ENCODE measurements at places on chromosomes 1 and 21.

DNA sequence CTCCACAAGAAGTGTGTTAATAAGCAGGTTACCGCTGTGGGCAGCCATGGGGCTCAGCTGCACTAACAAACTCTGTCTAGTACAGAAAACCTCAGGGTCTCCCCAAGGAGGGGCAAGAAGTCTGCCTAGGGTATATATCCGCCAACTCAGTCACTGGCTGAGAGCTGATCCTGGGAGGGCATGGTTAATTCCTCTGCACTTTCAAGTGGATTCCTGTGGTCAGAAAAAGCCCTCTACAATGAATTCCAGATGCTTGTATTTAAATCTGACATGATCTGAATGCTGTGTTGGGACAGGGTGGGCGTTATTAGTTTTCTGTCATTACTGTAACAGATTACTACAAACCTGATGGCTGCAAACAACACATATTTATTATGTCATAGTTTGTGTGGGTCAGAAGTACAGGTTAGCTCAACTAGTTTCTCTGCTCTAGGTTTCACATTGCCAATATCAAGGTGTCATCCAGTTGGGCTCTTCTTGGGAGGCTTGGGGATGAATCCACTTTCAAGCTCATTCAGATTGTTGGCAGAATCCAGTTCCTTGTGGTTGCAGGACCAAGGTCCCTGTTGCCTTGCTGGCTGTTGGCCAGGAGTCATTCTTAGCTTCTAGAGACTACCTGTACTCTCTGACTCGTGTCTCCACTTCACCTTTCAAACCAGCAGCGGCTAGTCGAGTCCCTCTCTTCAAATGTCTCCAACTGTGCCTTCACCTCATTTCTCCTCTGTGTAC lies 8.0 kb upstream of the SELE start:
- DNase-seq = no peak

- DNase-seq = no peak
These were observed 222.7 kb downstream of the TM2D1 start for GRCh38 chr1:61501971-61502916.

GRCh38 chr1:53787655-53788054 lies 48.7 kb upstream of the GLIS1 start:
- no peak for DNase-seq

- no peak for DNase-seq
These were observed 5.4 kb upstream of the ZNF648 start for GRCh38 chr1:182066934-182067333.

DNA sequence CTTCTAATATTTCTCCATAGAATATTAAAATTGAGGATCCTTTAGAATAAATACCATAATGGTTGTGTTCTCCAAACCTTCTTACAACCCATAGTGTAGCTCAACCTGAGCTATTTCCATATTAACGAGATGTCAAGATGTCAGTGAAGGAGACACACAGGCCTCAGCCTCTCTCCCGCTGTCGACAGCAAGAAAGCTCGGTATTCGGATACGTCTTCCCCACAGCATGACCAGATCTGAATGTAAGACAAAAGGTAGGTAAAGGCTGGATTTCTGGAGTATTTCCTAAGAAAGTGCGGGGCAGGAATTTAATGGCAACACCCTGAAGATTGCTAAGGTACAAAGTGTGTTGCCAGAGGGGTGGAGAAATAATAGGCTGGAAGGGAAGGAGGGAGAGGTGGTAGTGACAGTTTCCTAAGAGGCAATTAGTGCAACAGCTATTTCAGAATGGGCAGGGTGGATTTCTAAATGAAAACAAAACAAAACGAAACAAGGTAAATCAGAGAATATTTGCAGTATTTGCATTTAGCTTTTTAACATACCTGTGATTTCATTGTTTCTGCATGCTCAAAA lies 1.7 kb downstream of the ADSS2 start:
- no peak for DNase-seq

GRCh38 chr1:33120436-33121231 lies 39.7 kb downstream of the AZIN2 start:
- DNase-seq = no peak

- DNase-seq = no peak
These were observed 482.1 kb downstream of the RWDD3 start for GRCh38 chr1:95716097-95716496.

- DNase-seq = no peak
These were observed 3.7 kb downstream of the PLPPR4 start for GRCh38 chr1:99268021-99268420.

- no peak for DNase-seq
These were observed 129.1 kb upstream of the SOD1 start for GRCh38 chr21:31530364-31530763.

- DNase-seq = no peak
These were observed 1713.4 kb downstream of the NCAM2 start for GRCh38 chr21:22711636-22712035.

DNA sequence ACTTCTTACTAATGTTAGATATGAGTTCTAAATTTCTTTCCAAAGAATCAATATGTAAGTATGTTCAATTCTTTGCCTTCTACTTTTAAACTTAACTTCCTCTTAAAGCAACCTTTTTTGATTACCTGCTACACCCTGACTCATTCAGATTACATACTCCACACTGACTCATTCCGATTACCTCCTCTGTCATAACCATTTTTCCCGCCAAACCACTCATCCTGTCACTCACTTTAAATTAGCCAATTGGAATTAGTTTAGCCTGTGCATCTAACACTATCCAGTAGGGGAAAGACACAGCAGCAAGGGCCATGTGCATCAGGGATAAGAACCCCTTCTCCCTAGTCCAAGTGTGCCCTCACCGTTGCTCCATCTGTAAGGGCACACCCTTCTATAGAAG lies 815.5 kb downstream of the BRINP3 start:
- DNase-seq = no peak

- peak; percentile 71 for DNase-seq
These were observed 471.7 kb upstream of the VAMP3 start for GRCh38 chr1:7299329-7299799.

GRCh38 chr1:116324411-116324810 lies 48.6 kb upstream of the ATP1A1 start:
- no peak for DNase-seq

GRCh38 chr1:30942326-30942963 lies 33.9 kb upstream of the SDC3 start:
- no peak for DNase-seq
